ENCODE measurements at places on chromosomes 3 and 15.

DNA sequence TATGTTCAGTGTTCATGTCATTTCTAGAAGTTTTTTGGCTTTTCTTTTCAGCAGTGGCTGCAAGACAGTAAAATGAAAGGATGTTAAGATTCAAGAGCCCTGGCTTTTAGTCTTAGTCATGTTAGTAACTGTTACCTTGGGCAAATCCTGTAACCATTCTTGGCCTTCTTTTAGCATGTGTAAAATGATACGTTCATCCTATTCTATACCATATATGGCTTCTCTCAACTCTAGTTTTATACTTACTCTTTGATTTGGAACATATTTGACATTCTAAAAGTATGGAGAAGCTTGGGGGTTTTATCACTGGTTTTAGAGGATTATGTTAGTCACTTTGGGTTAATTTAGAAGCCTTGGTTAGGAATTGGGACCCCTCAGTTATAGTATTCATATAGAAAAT, 20.1 kb downstream of the GTF2E1 start:
- no peak for DNase-seq

DNA sequence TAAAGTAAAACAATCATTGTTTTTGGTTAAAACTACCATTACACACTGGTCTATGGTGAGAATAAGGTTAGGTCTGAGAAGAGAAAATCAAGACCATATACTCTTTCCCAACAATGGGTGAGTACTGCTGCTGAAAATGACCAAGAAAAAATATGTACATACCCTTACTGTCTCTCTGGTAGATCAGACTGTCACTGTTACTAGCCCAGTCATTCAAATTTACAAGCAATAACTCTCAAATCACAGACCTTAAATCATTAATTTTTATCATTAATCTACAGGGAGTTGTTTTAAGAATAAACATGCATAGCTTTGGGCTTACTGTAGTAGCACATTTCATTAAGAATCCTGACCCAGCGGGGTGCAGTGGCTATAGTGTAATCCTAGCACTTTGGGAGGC, 17.4 kb downstream of the DCP1A start:
- DNase-seq: no peak

GRCh38 chr3:14138878-14139655, 14.2 kb downstream of the TMEM43 start:
- no peak for DNase-seq

GRCh38 chr15:85545185-85545584, 164.8 kb downstream of the AKAP13 start:
- no peak for DNase-seq

DNA sequence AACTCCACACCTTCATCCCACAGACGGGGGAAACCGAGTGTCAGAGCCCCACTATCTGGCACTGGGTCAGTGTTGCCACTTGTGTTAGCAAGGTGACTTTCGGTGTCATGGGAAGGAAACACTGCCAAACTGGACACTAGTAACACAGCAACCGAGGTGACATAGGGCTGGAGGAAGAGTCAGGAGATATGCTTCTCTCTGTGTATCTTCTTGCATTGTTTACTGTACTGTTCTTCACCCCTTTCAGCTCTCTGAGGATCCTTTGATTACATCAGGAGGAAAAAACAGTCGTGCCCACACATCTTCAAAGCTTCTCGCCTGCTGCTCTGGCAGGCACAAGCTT, 109.4 kb upstream of the RAD18 start:
- DNase-seq: no peak

DNA sequence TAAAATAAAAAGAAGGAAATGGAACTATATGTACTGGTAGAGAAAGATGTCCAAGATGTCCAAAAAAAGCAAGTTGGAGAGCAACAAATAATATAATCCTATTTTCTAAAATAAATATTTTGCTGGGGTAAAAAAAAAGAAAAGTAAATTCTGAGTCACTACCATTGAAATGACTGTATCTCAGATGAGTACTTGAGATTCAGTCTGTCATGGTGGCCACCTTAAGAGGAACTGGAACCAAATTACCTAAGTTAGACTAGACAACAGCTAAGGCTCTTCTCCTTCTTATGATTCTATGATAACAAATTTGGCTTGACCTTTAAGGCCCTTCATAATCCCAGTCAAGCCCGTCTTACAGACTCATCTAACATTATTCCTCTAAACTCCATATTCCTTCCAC, 270.6 kb upstream of the HES1 start:
- no peak for DNase-seq
